ENCODE measurements at places on chromosomes 5 and 9.
A peak's percentile ranks its signal among the peaks of the same experiment; 100 is the strongest.

DNA sequence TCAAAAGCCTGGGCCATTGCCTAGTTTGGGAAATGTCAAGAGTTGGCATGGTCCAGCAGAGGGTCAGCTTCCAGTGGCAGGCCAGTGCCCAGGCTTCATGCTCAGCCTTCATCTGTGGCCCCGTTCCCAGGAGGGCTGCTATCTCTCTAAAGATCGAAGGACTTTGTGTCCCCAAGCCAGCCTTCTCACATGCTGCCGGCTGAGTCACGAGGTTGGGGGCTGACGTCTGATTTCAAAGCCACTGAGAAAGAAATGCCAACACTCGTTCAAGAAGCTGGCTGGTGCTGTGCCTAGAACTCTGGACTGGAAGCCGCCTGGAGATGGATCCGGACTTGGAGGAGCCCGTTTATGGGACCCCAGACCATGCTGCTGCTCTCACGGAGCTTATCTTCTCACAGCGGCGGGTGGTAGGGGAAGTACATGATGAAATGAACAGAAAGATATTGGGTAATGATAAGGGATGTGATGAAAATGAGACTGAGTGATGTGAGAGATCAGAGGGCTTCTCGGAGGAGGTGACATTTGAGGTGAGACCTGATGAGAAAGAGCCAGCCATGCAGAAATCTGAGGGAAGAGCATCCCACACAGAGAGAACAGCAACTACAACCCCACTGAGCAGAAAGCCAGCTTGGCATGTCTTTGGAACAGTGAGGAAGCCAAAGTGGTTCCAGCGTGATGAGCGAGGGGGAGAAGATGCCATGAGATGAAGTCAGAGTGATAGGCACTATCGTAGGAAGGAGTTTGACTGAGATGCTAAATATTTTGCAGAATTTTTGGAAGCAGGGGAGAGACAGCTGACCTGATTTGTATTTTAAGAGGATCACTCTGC, 54.9 kb upstream of the BOD1 start:
- peak; percentile 37 for DNase-seq

- no peak for DNase-seq
Observed at GRCh38 chr5:60207040-60207439, 313.5 kb upstream of the PDE4D start.

DNA sequence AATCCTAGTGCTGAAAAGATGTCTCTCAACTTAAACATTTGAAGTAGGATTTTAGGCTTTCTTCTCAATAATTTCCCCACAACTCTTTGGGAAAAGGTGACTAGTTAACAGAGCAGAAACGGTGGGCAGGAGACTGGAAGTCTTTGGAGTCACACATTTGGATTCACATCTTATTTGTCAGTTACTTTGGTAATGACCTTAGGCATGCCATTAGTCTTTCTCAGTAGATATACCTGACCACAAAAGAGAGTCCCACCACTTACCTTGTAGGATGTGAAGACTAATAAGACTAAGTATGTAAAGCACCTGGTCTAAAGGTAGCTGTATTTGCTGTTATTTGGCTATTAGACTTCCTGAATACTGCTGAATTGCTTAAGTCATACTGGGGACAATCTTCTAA, 35.4 kb downstream of the DAP start:
- no peak for DNase-seq

DNA sequence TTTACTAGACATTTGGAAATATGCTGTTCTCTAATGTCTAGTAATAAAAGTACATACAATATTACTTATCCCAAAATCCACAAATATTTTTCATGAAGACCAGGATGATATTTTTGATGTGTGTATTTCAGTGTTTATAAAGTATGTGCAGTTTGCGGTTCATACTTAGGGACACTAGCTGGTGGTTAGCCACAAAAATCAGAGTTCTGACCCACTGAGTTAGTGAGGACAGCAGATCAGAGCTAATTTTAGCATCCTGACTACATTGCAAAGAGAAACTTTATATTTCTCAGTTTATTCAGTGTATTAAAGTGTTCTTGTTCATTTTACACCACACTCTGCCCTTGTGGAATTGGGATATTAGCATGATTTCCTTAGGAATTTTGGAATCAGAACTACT, 655.3 kb downstream of the HTR1A start:
- no peak for DNase-seq

DNA sequence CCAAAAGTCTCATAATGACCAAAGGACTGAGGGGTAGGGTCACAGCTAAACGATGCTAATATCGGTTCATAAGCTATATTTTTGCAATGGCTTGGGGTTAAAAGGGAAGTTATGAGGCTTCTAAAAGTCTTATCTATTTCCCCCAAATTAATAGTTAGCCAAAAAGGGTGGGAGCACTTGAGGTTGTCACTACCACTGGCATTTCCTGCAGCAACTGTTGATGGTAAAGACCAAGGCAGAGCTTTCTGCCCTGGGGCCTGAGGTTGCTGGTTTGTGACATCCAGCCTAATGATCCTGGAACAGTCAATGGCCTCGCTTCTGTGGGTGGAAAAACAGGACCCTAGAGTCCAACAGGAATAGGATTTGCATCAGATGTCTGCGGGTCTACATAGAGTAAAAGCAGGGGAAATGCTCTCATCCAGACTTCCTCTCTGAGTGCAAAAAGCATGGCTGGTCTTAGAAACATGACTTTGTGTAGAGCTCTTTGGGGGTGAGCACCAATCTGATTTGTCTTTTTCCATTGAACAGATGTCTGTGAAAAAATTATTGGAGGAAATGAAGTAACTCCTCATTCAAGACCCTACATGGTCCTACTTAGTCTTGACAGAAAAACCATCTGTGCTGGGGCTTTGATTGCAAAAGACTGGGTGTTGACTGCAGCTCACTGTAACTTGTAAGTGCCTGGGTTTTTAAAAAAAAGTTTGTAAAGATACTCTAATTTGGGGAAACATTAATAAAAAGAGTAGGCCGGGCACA, 2.7 kb downstream of the GZMA start:
- DNase-seq, result no peak

DNA sequence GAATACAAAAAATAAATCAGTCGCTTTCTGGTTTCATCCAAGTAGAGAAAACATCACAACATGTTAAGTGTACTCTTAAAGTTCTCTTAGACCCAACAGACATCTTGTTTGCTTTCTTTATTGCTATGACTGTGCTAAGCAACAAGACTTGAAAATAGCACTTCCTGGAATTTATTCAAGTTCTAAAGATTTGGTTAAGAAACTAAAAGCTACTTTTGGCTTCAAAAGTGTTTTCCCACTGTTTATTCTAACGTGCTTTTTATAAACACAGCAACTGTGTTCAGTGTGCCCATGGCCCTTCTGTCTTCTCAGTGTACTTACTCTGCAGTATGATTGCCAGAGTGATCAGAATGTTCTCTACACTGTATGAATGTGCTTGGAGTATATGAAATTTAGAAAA, 109.8 kb downstream of the GIN1 start:
- DNase-seq, result no peak

DNA sequence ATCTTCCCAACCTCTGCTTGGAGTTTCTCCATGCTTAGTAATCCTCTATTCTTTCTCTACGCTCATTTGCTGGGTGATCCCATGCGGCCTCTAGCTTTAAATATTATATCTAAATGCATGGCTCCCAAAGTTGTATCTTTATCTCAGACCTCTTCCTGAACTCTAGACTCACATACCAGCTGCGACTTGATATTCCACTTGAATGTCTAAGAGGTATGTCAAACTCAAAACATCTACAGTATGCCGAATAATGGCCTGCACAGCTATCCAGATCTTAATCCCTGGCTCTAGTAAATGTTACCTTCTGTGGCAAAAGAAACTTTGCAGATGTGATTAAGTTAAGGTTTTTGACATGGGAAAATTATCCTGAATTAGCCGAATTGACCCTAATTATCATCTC, 179.2 kb downstream of the TTC39B start:
- DNase-seq, result no peak

GRCh38 chr9:109689701-109690100, 90.3 kb upstream of the PALM2AKAP2 start:
- no peak for DNase-seq

- no peak for DNase-seq
Observed at GRCh38 chr5:96880444-96881164, 4.3 kb downstream of the ERAP2 start.

DNA sequence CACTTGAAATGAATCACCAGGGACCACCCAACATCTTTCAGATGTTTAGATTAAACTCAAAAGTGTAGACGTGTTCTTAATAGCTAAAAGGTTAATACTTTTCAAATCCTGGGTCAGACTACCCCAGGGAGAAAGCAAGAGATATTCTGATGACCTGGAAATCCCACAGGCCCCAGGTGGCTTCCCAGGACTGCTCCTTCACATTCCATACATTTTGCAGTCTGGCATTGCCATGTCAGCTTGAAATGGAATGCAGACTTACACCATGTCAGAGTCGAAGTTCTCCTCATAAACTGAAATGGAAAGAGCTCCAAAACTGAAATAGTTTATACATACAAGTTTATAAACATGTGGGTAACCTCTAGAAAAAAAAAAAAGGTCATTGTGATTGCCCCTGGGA, 61.5 kb downstream of the TMEM167A start:
- no peak for DNase-seq

GRCh38 chr9:125758986-125759763, 12.0 kb downstream of the PBX3 start:
- no peak for DNase-seq

DNA sequence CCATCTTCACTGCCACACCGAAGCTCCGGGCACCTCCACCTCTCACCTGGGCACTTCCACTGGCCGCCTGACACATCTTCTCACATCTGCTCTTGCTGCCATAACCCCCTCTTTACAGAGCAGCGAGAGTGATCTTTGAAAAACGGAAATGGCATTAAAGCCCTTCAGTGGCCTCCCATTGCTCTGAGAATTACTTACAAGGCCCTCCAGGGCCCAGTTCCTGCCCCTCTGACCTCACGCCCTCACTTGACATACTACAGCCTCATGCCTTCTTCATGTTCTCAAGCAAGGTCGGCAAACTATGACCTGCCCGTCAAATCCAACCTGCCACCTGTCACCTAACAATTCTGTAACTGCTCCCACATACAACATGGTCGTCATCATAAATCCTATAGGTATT, 187.3 kb downstream of the NR3C1 start:
- DNase-seq, result no peak

DNA sequence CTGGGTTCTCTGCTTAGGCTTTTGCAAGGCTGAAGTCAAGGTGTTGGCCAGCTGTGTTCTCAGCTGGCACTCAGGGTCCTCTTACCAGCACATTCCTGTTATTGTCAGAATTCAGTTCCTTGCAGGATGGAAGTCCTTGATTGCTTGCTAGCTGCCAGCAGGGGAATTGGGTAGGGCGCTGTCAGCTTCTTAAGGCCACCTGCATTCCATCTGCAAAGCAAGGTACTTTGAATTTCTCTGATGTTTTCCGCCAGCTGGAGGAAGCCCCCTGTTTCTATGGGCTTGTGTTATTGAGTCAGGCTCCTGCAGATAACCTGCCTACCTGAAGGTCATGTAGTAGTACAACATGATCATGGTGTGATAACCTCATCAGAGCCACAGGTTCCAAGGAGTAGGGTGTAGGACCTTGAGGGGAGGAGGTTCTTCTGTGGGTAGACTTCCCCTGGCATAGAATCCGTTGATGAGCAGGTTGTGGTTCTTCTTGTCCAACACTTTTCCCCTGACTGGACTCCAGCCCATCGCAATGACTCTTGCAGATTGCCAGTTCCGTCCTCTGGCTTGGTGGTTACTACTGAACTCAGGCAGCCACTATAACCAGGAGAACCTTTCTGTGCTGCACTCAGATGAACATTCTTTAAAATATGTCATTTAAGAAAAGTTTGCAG, 6.8 kb downstream of the TENT4A start:
- no peak for DNase-seq

DNA sequence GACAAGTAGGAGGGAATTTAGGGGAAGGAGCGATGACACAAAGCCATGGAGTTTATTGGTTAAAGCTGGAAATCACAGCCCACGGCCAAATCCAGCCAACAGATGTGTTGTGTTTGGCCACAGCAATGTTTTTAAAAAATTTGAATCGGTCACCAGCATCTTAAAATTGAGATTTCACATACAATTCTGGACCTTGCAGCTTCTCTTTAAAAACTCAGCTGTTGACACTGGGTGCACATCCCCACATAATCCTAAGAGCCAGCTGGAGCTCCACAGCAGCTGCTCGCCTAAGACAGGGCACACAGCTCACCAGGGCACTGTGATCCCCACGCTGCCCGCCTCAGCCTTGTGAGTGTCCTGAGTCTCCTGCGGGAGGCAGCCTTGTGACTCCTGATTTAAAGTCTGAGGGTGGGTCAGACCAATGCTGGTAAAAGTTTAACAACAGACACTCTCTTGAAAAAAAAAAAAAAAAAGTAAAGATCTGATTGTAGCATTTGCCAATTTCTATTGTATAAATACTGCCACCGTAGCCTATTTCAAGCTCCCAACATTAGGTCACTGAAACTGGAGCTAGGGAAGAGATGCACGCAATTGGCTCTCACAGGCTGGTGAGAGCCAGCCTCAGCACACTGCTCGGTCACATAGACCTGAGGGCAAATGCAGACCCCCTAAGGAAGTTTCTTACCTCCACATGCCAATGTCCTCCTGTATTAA, 124.8 kb downstream of the HSD17B3 start:
- DNase-seq, result peak; percentile 69

DNA sequence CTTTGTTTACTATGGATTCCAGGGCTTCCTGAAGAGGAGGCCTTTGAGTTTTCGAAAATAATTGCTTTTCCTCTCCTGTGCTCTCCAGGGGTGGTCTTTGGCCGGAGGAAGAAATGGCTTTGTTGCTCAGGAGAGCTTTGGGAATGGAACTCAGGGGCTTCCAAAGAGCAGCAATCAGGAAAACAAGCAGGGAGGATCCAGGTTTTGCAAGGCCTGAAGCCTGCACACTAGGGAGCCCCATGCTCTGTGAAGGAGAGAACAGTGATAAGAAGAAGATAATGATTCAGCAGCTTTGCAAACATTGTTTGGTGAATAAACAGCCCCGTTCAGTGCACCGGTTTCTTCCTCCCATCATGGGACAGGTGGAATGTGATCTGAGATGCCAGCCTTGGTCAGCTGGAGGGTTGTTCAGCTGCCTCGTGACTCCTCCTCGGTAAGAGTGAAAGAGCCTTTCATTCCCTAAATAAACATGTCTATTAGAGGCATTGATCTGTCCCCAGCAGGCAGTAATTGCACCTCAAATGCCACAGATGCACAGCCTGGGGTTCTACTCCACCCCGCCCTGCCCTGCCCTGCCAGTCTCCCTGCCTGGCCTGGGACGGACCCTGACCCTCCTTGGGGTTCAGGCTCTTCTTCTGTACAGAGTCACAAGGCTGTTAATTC, 11.5 kb upstream of the ALDH1B1 start:
- peak; percentile 46 for DNase-seq

GRCh38 chr5:39945870-39946269, 521.1 kb upstream of the DAB2 start:
- no peak for DNase-seq
